ENCODE measurements at places on chromosomes 6 and 20. TPM values are rescaled to one million over a fixed set of nuclear protein-coding genes. Genes with fewer than 3 reads are reported as not detected.

- DNase-seq: no peak
Observed at GRCh38 chr6:122694602-122695001, 84.4 kb downstream of the PKIB start.

GRCh38 chr20:12051206-12052163 is 133.8 kb downstream of the BTBD3 start:
- DNase-seq: no peak

DNA sequence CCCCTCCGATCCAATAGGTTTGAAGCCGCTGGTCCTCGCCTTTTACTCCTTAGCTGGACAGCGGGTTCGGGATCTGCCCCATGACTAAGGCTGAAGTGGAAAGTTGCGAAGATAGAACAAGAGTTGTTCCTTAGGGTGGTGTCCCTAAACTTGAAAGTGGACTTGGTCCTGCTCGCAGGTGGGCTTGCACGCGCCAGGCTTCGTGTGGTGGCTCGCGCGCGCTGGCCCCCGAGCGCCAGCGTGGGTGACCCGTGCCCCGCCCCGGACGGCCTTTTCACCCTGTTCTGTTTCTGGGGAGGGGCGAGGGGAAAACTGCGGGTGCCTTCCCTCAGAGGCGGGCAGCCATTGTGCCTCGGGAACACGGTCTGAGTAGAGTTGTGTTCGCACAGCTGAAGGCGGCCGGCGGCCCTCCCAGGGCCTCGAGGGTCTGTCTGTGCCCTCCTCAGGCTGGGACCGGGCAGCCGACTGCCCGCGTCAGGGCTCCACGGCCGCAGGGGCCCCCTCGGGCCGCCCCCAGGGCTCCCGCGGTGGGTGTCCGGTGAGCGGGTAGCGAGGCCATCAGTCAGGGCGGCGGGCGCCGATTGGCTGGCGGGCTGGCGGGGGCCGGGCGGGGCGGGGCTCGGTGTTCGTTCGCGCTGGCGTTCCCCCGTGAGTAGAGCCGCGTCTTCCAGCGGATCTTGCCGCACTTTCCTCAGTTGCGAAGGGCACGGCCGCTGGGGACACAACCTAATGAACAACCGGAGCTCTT is 33.0 kb downstream of the RREB1 start:
- DNase-seq: no peak

- no peak for DNase-seq
Observed at GRCh38 chr6:157187182-157188083, 135.9 kb downstream of the TMEM242 start.

DNA sequence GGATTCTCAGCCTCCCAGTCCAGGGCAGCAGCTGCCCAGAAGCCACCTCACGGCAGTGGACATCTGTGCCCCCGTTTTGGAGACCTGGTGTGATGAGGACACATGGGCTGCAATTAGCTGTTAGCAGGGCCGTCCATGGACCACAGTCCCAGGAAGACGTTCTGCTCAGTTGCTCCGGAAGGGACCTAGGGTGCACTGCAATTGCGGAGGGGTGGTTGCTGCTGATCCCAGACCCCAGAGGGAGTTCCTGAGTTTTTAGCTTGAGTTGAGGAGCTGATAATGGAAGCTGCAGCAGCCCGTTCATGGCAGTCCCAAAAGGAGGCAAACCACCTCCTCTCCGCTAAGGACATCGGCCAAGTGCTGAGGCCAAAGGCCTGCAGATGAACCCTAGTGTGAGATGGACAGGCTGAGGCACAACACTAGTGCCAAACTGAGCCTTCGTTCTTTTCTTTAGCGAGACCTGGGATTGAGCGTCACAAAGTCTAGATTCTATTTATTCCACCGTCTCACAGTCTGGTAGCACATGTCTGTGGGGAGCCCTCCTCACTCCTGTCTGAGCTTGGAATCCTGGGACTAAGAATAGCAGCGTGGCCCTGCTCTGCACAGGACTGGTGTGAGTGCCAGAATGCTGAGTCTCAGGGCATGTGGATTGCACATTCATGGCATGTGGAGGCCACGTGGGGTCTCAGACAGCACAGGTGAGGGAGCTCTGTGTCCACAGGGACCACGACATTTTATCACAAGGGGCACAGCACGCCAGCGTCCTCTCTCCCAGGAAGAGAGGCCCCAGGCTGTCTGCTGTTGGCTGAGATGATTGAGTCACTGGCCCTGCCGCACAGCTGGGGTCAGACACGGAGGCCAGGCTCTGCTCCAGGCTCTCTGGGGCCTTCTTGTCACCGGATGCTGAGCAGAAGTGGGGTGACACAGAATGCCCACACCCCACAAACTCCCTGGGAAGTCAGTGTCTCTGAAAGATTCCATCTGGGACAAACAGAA is 113.4 kb downstream of the PSMB1 start:
- DNase-seq: no peak

Gene SOBP
- 14.3 TPM for polyA plus RNA-seq
